Renal pelvis (tissue), 12 donors: ENCODE measurements at places on chromosomes 16 and 17. TPM values are rescaled to one million over a fixed set of nuclear protein-coding genes. Genes with fewer than 3 reads are reported as not detected.

Gene GP2
- 1.3 TPM for polyA plus RNA-seq

Gene CCL5
- 1.4 TPM for polyA plus RNA-seq

Gene NEURL4
- polyA plus RNA-seq, result 32.4 TPM

DNA sequence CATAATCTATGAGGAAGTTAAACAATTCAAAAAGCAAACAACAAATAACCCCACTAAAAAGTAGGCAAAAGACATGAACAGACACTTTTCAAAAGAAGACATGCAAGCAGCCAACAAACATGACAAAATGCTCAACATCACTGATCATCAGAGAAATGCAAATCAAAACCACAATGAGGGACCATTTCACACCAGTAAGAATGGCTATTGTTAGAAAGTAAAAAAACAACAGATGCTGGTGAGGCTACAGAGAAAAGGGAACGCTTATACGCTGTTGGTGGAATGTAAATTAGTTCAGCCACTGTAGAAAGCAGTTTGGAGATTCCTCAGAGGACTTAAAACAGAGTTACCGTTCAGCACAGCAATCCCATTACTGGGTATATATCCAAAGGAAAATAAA lies 24.4 kb downstream of the TNFRSF13B start:
- no peak for DNase-seq

- DNase-seq, result no peak
Measured at GRCh38 chr17:67110619-67111018, 66.3 kb downstream of the CACNG1 start.

GRCh38 chr17:30824002-30824355 lies 513 bp downstream of the CRLF3 start:
- DNase-seq, result no peak

- no peak for DNase-seq
Measured at GRCh38 chr16:87740909-87741424, 24.8 kb downstream of the KLHDC4 start.

GRCh38 chr16:77834635-77835540 lies 46.5 kb downstream of the VAT1L start:
- peak; percentile 59 for DNase-seq

GRCh38 chr17:13030459-13031300 lies 12.9 kb upstream of the ELAC2 start:
- DNase-seq, result no peak

DNA sequence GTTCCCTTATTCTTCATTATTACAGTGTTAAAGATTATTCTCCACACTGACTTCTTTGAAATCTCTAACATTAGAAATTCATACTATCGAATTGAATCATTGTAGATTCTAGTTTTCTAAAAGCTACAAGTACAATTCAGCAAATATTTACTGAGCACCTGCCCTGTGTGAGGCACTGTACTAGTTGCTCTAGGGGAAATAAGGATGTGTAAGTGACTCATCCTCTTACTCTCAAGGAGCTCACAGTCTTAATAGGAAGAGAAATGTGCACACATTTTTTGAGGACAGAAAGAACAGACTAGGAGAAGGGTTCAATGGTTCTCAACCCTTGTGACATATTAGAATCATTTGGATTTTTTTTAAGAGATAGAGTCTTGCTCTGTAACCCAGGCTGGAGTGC lies 7.7 kb upstream of the SLFN12L start:
- no peak for DNase-seq

GRCh38 chr16:2966043-2966807 lies 2.1 kb downstream of the KREMEN2 start:
- no peak for DNase-seq

- DNase-seq, result no peak
Measured at GRCh38 chr16:73771196-73772064, 525.2 kb upstream of the PSMD7 start.

DNA sequence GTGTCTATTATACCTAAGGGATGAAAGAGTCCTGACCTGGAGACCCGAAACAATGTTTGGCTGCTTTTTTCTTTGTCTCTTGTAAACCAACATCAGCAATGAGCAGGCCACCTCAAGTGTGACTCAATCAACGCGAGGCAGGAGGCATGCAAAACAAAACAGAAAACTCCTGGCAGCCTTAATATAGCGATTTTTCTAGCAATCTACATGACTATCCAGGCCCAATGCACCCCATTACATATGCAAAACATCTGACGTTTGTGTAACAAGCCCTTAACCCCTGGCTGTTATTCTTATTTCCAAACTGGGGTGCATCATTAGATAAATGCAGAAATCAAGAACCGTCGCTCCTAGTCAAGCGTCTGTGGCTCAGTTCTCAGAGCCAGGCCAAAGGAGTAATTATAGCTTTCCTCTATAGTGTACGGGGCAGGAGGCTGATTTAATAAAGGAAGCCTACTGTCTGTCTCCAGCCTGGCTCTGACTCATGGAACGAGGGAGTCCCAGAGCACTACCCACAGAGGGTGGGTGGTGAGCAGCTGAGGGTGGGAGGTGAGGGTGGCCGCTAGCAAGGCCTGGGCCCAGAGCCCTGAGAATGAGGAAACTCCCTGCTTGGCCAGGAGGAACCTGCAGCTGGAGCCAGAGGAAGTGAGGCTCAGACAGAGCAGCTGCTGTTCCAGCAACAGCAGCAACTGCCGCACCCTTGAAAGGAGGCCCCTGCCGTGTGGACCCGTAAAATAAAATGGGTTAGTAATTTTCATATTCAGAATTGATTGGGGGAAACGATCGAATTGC lies 43.9 kb downstream of the CHD9 start:
- DNase-seq, result no peak
